Occipital lobe (tissue), 3 donors: ENCODE measurements at places on chromosomes 3 and 15. TPM values are rescaled to one million over a fixed set of nuclear protein-coding genes. Genes with fewer than 3 reads are reported as not detected.

The AAGAB gene
- 29.9 TPM for total RNA-seq

The C3orf49 gene
- total RNA-seq, result not detected

The TTLL13 gene
- total RNA-seq, result 0.31 TPM

The SMC4 gene
- 52.4 TPM for total RNA-seq

The IGDCC3 gene
- 7.6 TPM for total RNA-seq

The CRTC3 gene
- total RNA-seq, result 17.9 TPM

The ZNF619 gene
- total RNA-seq, result 5.9 TPM

The COLQ gene
- total RNA-seq, result 3.0 TPM

The GP9 gene
- total RNA-seq, result not detected

The ABHD5 gene
- 27.8 TPM for total RNA-seq

The LRRC34 gene
- total RNA-seq, result 8.1 TPM

The FAH gene
- total RNA-seq, result 1.6 TPM

The MESP2 gene
- total RNA-seq, result not detected

The GREM1 gene
- total RNA-seq, result 3.4 TPM

The CAMK2N2 gene
- 3.4 TPM for total RNA-seq

The GOLGA6D gene
- not detected for total RNA-seq

The ARRDC4 gene
- 55.1 TPM for total RNA-seq

The MYD88 gene
- total RNA-seq, result 2.7 TPM

The CCDC39 gene
- 0.62 TPM for total RNA-seq

The ADAMTS9 gene
- 17.3 TPM for total RNA-seq

The STXBP5L gene
- 18.6 TPM for total RNA-seq

The XYLB gene
- total RNA-seq, result 7.3 TPM

The TERC gene
- total RNA-seq, result 102 TPM

The NR2C2 gene
- total RNA-seq, result 92.6 TPM

The PTPN23 gene
- 17.5 TPM for total RNA-seq

The AP3B2 gene
- total RNA-seq, result 52.9 TPM

The GOLGA8S gene
- not detected for total RNA-seq

The DNAH12 gene
- total RNA-seq, result 0.62 TPM

The MOBP gene
- total RNA-seq, result 0.94 TPM
